ENCODE measurements at places on chromosomes 7 and 10.
A peak's percentile ranks its signal among the peaks of the same experiment; 100 is the strongest.

- no peak for DNase-seq
Observed at GRCh38 chr10:125085258-125086054, 74.9 kb downstream of the CTBP2 start.

GRCh38 chr7:73418113-73418703 lies 15.4 kb upstream of the FZD9 start:
- DNase-seq = no peak

DNA sequence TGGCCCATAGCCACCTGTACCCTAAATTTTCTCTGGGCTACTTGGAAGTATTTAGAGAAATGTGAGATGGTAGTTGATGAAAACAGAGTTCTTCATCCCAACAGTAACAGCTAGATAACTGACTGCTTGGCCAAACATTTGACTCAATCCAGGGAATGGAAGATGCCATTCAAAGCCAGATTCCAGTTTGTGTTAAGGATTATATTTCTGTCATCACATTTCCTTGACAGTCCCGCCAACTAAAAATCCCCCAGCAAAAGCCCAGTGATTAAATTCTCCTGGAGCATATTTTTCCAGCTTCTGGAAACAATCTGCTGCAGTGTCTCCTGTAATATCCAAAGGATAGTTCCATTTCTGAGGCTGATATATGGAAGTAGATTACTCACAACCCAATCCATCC lies 45.4 kb upstream of the PTN start:
- no peak for DNase-seq

DNA sequence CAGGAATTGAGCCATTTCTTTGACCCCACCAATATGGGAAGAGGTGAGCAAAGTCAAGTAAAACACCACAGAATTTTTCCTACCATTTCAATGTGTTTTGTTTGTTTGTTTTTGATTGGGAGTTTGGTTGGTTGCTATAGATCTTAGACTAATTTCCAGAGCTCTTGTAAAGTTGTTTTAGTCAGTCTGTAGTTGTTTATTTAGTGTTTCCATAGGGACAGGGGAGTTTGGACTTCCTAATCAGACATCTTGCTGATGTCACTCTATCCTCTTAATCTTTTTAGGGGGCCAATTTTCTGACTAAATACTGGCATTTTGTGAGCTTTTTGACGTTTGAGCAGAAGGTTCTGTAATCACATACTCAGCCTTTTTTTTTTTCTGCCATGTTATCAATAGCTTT lies 266.9 kb downstream of the ABCA13 start:
- no peak for DNase-seq

GRCh38 chr10:82821043-82821442 lies 946.0 kb downstream of the NRG3 start:
- DNase-seq = no peak

DNA sequence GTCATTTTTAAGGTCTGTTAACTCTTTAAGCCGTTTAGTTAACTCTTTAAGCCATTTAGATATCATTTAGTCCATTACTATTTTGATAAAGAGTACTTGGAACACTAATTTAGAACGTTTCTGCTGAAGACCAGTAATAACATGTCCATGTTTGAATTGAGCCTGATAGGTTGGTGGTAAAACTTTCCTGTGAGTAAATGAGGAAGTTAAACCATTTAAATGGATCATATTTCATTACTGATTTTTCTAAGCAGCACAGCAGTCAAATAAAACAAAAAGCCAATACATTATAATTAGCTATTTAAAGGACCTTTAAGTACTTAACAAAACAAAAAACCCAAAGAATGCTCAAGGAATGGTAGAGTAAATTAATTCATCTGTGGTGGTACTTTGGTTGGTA lies 29.4 kb downstream of the PHTF2 start:
- DNase-seq = no peak

DNA sequence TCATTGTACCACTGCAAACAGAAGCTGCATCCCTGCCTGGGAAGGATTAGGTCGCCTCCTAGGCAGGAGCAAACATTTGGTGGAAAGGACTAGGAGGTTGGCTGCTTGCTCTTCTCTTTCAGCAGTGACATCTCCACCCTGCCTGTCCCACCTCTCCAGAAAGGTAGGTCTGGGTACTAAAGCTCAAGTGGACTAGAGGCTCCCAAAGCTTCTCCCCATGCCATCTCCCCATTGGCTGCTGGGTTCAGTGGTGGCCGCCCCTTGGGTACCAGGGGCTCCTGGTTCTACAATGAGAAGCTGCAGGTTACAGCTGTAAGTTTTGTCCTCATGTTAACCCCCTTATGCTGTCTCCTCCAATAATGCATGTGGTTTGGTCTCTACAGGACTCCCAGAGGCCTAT lies 180.7 kb upstream of the MKI67 start:
- no peak for DNase-seq

- no peak for DNase-seq
Observed at GRCh38 chr7:111018447-111018846, 72.5 kb upstream of the LRRN3 start.

GRCh38 chr7:105775580-105775979 lies 100.8 kb downstream of the ATXN7L1 start:
- DNase-seq = no peak

DNA sequence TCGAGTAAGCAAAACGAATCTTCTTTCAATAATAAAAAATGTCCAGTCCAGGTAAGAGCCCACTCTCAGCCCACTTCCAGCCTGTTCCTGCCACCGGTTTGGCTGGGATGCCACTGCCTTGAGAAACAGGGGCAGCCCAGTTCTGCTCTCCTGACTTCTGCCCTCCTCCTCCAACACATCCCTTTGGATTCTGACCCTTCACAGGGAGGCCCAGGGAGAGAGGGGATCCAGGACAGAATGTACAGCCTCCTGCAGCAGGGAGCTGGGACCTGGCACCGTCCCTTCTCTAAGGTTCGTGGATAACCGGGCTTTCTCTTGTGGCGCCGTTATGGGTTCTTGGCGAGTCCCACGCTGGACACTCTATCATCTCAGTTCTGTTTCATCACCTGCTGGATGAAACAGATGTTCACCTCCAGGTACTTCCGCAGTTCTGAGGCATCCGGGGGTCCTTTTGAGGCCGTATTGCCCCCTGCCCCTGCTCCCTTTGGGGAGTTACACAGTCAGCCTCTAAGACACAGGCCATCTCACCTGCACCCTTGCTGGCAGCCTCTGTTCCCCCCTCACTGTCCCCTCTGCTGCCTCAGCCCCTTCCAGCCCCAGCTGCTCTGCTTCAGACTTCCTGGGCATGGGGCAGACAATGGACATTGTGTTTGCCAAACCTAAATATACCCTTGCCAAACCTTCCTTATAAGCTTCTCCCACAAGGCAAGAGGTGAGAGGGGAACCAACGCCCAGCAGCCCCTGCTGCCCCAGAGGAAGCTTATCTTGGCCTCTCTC lies 203.8 kb upstream of the ZMIZ1 start:
- no peak for DNase-seq

DNA sequence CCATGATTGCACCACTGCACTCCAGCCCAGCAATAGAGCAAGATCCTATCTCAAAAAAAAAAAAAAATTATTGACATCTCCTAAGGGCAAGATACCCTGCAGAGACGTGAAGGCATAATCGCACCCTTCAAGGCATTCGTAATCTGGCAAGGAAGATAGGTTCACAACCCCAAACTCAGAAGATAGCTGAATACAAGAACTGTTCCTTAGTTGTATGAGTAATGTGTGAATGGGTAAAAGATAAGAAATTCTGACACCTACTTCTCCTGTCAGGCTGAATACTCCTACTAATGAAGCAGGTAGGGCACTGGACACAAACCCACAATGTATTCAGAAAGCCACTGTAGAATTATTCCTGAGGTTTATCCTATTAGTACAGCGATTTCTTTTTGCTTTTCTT lies 882.4 kb upstream of the AUTS2 start:
- DNase-seq = no peak

- no peak for DNase-seq
Observed at GRCh38 chr10:83178526-83178925, 960.8 kb upstream of the GHITM start.

DNA sequence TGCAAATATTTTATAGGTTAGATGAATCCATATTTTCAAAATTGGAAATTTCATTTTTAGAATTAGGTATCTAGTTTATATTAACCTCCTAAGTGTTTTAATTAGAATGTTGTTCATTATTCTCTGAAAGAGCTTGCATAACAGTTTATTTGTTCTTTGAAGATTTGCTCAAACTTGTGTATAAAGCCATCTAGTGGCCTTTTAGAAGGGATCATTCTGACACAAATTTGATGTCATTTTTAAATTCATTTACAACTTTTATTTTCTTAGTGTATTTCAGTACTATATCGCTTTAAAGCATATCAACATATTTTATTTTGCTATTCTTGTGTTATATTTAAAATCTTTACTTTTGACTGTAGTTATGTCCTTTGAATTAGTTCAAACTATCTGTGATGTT lies 527.0 kb upstream of the NRG3 start:
- DNase-seq = no peak

- no peak for DNase-seq
Observed at GRCh38 chr7:91913612-91914011, 27.1 kb upstream of the AKAP9 start.

DNA sequence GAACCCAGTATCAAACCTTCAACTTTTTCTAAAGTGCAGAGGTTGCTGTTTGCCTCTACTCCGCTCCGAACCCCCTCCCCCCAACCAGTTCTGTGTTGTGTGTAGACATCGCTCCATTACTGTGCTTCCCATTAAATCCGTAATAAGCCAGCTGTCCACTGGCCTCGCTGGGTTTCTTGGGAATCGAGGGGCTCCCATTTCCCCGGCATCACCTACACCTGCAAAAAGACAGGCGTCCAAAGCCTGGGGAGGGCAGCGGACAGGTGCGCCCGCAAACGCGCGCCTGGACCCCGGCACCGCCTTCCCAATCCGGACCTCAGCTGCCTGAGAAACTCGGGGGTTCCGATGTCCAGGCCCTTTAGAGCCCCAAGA lies 631 bp downstream of the RTKN2 start:
- no peak for DNase-seq

DNA sequence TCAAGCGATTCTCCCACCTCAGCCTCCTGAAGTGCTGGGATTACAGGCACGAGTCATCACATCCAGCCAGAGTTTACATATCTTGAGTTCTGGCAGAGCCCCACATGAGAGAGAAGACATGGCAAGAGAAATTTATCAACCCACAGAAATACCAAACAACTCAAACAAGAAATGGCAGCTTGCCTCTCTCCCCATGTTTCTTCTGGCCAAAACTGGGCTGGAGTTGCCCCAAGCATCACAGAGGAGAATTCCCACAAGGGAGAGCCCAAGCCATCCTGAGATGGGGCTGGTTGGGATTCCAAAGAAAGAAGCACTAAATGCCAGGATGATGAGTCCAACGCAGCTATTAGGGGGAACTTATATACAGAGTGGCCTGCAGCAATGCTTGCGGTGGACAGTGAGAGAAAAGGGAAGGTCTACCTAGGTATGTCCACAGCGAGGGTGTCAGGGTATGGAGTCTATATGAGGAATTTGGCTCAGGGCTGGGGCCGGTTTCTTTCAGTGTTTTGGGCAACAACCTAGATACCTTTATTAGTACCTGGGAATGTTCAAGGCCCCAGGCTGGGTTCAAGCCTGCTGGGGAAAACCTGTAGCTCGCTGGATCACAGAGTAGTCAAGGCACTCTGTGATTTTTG lies 14.5 kb upstream of the PAX4 start:
- DNase-seq = no peak

DNA sequence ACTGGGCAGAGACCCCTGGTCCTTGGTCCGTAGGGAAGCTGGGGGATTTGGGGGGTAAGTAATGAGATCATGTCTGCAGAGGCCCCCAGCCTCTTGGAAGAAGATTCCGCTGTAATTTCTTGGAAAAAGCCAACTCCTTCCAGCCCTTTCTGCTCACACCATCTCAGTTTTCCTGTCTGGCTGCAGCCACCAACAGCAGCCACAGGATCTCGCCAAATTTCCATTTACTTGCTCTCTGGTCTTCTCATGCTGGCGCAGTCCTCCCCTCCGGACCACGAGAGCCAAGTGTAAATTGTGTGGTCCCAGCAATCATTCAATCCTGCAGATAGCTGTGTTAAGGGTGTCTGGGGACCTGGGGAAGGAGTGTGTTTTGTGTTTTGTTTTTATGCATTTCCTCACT lies 49.6 kb downstream of the ASB13 start:
- no peak for DNase-seq

GRCh38 chr10:123948030-123948823 lies 56.6 kb upstream of the CPXM2 start:
- DNase-seq = peak; percentile 27

GRCh38 chr7:30178748-30179436 lies 44.1 kb downstream of the MTURN start:
- DNase-seq = no peak

DNA sequence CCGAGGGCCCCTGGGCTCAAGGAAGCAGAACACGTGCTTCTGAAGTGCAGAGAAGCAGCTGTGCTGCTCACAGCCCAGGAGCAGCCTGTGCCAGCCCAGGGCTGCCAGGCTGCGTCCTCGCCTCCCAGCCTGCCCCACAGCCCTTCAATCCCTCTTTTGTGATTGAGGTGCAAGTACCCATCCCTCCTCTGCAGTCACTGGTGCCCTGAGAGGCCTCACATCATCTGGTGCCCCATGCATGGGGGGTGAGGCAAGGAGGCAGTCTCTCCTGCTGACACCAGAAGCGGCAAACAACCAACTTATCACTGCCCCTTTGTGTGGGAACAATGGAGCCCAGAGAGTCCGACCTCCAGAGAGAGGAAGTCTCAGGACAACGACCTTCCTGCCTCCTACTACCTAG lies 49.8 kb upstream of the FGFR2 start:
- no peak for DNase-seq

GRCh38 chr10:625333-625696 lies 64.2 kb downstream of the DIP2C start:
- no peak for DNase-seq

GRCh38 chr10:36412942-36413341 lies 712.5 kb upstream of the ANKRD30A start:
- DNase-seq = peak; percentile 34
